Keratinocyte (primary cell): ENCODE measurements at places on chromosomes 6 and 20. TPM values are rescaled to one million over a fixed set of nuclear protein-coding genes. Genes with fewer than 3 reads are reported as not detected.

Gene TUBB1
- polyA plus RNA-seq: 0.03 TPM in 1 of 3 replicates, not detected in the others

Gene C20orf202
- not detected in 3 replicates for polyA plus RNA-seq

Gene MRPL2
- polyA plus RNA-seq: 25.6 to 36.0 TPM (median 27.4 TPM) in 3 replicates

Gene KCNG1
- 2.3 to 4.6 TPM (median 2.5 TPM) in 3 replicates for polyA plus RNA-seq

Gene NKAPL
- 0.25 to 0.35 TPM (median 0.31 TPM) in 3 replicates for polyA plus RNA-seq

Gene HLA-G
- 0.84 to 1.9 TPM (median 0.89 TPM) in 3 replicates for polyA plus RNA-seq

Gene OR2H2
- not detected in 3 replicates for polyA plus RNA-seq

Gene RHAG
- 0.05 TPM in 1 of 3 replicates, not detected in the others for polyA plus RNA-seq

Gene L3MBTL3
- 13.0 to 16.6 TPM (median 13.0 TPM) in 3 replicates for polyA plus RNA-seq

Gene KIF6
- polyA plus RNA-seq: 0.09 to 0.14 TPM in 2 of 3 replicates, not detected in the other
